ENCODE measurements at places on chromosomes 2 and 18.

- DNase-seq, result no peak
Measured at GRCh38 chr2:207463433-207463832, 66.3 kb upstream of the CREB1 start.

DNA sequence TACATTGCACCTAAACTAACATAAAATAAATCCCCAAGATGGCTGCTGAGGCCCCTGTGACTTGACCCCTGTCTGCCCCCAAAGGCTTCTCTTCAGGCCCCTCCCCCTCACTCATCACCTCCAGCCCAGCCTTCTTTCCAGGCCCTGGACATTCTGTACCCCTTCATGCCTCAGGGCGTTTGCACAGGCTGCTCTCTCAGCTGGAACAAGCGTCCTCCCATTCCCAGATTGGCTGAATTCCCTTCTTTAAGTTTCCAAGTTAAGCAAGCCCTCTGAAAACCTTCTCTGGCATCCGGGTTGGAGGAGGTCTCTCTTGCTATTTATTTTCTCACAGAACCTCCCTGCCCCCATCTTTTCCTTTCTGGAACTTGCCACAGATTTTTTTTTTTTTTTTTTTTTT, 165.2 kb upstream of the BCL2L11 start:
- no peak for DNase-seq

DNA sequence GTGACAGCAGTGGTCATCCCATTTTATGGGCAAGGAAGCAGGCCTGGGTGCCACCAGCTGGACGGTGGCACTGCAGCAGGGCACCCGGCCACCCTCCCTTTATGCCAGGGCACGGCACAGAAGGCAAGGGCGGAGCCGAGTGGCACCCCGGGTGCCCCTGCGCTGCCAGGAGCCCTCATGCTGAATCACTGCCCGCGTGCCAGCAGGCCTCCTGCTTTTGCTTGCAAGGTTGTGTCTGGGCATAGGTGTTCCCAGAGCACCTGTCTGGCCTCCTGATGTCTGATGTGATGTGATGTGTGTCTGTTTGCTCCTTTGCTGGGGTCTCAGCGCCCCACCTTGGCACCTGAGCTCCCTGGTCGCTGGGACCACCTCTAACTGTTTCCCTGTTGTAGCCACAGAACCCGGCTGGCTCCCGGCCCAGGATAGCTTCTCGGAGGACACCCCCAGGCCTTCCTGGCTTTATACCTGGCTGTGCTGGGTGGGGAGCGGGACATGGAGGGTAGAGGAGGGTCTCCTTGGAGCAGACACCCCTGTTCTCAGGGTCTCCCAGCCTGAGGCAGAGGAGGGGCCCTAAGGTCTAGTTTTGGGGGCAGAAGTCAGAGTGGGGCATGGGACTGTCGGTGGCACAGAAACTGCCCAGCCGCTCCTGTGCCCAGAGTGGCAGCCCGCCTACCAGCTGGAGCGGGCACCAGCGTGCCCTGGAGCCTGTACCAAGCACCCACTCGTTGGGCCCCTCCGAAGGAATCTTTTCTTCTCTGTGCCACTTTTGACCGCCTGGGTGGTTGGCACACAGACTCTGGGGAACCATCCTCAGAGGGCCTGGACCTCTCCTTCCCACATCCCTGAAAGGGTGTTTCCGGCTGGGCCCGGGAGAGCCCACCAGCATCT, 3.6 kb downstream of the GPC1 start:
- DNase-seq, result no peak

GRCh38 chr2:212135739-212136138, 402.9 kb downstream of the ERBB4 start:
- no peak for DNase-seq

DNA sequence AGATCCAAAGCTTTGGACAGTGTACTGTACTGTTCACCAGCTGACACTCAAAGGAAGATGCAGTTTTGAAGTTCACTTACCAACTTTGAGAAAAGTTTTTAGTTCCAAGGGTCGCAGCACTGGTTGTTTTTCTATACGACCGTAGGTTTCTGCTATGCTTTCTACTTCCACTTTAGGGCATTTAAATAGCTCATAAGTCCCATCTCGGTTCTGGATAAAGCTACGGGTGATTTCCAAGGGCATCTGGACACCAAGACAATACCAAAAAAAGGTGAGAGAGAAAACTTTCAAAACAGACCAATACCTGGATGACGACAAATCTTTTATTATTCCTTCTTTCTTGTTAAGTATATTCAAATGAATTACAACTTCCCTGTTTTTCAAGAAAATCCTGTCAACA, 30.3 kb downstream of the C2orf42 start:
- no peak for DNase-seq

DNA sequence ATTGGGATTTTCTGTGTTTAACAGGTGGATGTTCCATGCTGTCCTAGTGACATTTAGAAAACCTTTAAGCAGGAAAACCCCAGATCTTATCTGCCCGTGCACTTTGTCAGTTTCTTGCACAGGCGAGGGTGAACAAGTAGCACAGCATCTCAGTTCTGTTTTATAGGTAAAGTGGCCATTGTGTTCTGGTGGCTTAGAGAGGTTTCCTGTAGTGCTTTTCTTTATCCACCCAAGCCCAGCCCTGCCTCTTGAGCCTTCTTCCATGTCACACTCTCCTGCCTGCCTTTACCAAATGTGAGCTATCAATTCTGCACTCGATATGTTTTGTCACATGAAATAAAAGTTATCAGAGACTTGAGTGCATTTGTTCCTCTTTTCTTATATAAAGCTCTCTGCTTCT, 135.3 kb upstream of the NOSTRIN start:
- DNase-seq, result no peak

- no peak for DNase-seq
Measured at GRCh38 chr18:26405190-26405801, 143.1 kb downstream of the KCTD1 start.

- DNase-seq, result no peak
Measured at GRCh38 chr2:1400943-1401735, 12.1 kb upstream of the TPO start.

GRCh38 chr18:3623769-3624545, 174.0 kb downstream of the TGIF1 start:
- peak; percentile 32 for DNase-seq

DNA sequence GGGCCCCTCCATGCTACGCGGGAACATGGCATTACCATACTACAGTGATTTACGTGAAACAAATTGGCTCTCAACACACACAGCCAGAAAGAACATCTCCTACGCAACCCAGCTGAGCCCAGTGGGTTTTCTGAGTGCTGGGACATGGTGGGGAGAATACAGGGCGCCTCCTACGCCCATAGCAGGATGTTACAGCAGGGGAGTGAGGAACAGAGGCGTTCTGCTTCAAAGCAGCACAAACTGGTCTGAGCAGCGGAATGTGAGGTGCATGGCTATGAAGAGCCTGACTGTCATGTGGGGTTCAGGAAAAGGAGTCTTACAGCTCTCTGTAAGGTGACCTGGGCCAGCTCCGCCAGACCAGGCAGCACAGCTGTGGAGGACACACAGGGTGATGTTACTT, 108.6 kb upstream of the REV1 start:
- no peak for DNase-seq

DNA sequence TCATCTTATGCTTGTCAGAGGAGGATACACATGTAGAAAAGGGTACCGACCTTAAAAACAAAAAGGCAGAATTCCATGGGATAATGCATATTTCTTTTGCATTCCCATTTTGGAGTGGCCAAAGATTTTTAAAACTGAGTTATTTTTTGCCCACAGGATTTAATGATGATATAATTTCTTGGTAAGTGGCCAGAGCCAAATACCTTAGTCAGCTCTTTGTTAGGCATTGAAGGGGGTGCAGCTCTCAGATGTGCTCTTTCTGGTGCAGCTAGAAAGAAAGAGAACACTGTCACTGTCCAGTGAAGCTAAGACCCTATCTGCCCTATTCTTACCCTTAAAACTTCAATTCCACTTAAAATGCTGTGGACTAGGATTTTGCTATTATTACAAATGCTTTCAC, 10.8 kb downstream of the COQ10B start:
- no peak for DNase-seq

DNA sequence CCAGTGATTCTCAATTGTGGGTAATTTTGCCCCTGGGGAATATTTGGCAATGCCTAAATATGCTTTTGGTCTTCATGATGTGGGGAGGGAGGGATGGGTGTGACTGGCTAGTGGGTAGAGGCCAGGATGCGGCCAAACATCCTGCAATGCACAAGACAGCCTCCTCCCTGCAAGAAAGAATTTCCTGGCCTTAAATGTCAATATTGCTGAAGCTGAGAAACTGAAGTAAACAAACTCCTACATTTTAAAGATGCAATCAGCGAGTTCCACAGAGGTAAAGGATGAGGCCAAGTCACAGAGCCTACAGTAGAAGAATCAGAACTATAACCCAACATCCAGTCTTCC, 272.9 kb upstream of the EPHA4 start:
- no peak for DNase-seq

GRCh38 chr2:148021059-148021861, at the start of gene MBD5:
Gene MBD5 (plus strand): TSS chr2:148021091.
- peak; percentile 57 for DNase-seq

DNA sequence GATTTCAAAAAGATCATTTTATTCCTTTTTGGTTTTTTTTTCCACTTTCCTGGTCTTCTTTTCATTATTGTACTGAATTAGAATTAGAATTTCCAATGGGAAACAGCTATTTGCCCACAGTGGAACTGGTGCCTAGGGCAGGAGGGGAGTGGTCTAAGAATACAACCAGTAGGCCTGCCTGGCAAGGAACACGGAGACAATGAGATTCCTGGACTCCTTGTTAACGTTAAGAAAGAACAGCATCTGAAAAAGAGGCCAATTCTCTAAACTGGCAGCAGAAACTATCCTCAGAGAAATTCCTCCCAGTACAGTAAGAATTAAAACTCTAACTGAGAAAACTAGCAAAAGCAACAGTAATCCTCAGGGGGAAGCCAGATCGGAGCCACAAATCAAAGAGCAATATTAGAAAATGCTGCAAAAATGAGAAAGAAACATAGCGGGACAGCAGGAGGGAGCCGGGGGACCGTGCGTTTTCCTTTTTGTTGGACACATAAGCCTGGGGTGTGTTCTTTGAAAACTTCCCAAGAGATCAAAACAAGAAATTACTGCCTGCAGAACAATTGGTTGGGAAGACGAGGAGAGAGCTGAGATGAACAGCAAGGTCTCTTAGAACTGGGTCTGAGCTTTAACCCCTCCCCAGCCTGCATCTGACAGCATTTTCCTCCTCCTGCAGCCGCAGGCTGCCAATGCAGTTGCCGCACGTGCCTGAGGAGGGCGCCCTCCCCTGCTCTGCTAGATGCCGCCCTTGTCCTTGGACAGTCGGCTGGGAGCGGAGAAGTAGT, 776.0 kb downstream of the TSN start:
- DNase-seq, result no peak

GRCh38 chr2:180992994-180993393, 12.6 kb downstream of the UBE2E3 start:
- DNase-seq, result no peak

GRCh38 chr2:53786352-53786704, 425 bp downstream of the ASB3 start:
- peak; percentile 47 for DNase-seq

DNA sequence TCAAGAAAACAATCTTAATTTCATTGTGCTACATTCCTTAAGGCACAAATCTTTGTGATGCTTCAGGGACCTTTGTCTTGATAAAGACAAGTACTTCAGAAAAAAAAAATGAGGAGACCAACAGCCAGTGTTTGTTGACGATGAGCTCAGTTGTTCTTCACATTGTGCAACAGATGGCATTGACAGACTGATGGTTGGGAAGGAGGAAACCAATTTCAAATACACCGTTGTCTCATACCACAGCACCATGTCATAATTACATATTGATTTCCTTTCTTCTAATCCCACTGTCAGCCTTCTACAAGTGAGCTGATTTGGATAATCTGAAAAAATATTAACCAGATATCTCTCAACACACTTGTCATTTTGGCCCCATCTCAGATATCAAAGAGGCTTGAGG, 53.7 kb upstream of the GRB14 start:
- DNase-seq, result no peak

GRCh38 chr2:221911890-221912289, 339.8 kb upstream of the EPHA4 start:
- DNase-seq, result no peak

- no peak for DNase-seq
Measured at GRCh38 chr2:34447097-34447496, 848.0 kb upstream of the FAM98A start.

- no peak for DNase-seq
Measured at GRCh38 chr18:50950626-50951025, 17.2 kb upstream of the ELAC1 start.

GRCh38 chr2:127614246-127614645, 31.7 kb upstream of the GPR17 start:
- no peak for DNase-seq

DNA sequence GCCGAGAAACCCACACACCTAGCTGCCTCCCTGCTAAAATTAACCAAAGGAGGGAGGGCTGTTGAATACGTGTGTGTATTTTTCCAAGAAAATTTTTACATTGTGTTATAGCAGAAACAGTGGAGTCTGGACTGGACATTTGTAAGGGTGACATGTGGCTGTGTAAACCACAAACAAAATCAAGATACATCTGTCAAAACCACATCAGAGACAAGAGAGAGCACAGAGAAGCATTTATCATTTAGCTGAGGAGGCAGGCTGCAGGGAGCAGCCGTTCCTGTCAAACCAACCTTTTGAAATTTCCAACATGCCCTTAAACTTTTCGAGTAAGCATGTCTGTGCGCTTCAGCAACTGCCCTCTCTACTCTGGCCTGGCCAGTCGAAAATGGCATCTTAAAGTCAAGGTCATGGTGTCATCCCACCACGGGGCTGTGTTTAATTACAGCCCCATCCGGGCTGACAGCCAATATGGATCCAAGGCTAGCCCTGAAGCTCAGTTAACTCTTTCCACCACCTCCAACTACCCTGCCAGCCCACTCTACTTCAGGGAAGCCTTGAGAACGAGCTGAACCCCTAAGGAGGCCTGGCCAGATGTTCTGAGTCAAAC, 8.4 kb downstream of the BCL11A start:
- no peak for DNase-seq

- DNase-seq, result no peak
Measured at GRCh38 chr2:171086352-171087290, 74.1 kb downstream of the TLK1 start.

GRCh38 chr2:112869258-112869842, 32.8 kb upstream of the IL1B start:
- DNase-seq, result no peak

GRCh38 chr2:23478933-23479683, 94.1 kb downstream of the KLHL29 start:
- DNase-seq, result no peak

DNA sequence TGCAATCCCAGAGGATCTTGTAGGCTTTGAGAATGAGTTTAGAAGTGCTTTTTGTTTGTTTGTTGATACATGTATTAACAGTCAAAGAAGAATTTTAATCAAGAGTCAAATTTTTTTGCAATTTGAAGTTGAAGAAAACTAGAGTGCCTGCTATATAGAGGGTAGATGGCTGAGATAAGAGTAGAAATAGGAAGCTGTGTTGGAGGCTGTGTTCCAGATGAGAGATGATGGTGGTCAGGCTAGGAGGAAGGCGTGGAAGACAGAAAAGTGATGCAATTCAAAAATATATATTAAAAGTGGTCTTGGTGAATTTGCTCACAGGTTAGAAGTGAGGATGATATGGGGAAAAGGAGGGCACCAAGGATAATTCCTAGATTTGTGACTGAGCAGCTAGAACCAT, 978.3 kb downstream of the BCL11A start:
- no peak for DNase-seq

- DNase-seq, result no peak
Measured at GRCh38 chr18:2654928-2655177, 673 bp upstream of the SMCHD1 start.

Measured in mesothelial cell of epicardium (in vitro differentiated cells).